ENCODE measurements at places on chromosomes 6 and 20.
A peak's percentile ranks its signal among the peaks of the same experiment; 100 is the strongest.

DNA sequence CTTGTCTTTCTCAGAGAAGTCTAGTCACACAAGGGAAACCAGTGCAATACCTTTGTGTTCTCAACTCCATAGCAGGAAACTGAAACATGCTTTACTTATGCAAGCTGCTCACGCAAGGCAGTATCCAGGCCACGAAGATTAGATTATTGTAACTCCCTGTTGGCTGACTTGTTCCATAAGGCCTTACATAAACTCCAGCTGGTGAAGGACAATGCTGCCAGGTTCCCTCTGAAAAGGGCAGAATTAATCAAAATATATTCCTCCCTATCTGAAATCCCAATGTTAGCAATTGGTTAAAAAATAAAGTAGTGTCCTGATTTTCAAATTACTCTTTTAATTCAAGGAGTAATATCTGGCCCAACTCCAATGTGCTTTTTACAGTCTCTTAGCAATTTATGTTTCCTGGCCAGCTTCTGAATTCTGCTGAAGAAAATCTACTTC is 966.6 kb downstream of the HACE1 start:
- DNase-seq, result no peak

- no peak for DNase-seq
Measured at GRCh38 chr6:166586424-166587156, at the start of gene RAMACL. RAMACL (minus strand) TSS chr6:166586678; CDS start chr6:166586477, 201 bp downstream.

- DNase-seq, result no peak
Measured at GRCh38 chr20:56285496-56285895, 37.0 kb downstream of the MC3R start.

DNA sequence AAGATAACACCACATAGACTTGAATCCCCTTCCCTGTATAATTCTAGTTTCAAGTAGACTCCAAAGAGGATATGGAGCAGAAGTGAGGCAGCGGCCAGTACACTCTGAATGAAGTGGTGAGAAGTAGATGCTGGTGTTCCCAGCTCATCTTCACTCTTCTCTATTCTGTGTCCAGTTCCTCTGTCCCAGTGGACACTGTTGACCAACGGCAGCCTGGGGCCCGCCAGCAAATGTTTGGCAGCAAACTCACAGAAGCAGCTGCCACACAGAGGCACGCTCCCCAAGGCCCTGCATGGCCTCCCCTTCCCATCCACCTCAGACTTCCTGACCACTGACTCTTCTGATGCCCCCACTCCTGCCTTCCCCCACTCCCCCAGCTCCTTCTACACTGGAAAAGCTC is 358.9 kb upstream of the ID4 start:
- no peak for DNase-seq

- no peak for DNase-seq
Measured at GRCh38 chr6:159172091-159172491, 2.9 kb downstream of the FNDC1 start.

- DNase-seq, result no peak
Measured at GRCh38 chr6:168915242-168915641, 338.4 kb downstream of the THBS2 start.

DNA sequence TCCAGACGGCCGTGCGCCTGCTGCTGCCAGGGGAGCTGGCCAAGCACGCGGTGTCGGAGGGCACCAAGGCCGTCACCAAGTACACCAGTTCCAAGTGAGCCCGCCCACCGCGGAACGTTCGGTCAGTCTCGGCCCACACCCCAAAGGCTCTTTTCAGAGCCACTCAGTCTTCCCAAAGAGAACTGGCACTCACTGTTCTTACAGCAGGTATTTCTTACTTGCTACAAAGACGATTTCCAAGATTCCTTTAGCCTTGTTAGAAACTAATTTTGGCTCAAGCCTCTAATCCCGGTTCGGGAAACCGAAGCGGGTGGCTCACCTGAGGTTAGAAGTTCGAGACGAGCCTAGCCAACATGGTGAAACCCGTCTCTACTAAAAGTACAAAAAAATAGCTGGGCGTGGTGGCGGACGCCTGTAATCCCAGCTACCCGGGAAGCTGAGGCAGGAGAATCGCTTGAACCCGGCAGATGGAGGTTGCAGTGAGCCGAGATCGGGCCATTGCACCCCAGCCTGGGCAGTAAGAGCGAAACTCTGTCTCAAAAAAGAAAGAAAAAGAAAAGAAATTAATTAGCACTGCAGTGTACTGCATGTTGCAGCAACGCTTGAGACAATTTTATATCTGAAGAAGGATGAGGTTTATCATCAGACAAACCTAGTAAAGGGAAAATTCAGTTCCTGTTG is 73.1 kb downstream of the OR2B2 start:
- DNase-seq, result no peak

DNA sequence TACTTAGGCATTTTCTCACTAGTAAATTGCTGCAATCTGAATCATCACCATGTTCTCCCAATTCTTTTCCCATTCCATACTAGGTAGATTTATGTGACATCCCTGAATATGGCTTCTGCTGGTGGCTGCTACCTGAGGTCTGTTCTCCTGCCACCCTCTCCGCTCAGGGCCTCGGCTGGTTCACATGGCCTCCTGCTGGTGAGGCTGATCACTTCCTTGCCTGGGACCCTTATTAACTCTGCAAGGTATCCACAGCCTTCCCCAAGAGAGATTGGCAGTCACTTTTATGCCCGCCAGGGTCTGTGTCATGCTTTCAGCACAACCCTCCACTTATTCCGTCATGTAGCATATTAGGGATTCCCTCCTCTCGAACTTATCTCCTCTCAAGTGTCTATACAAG is 424.5 kb upstream of the FLRT3 start:
- DNase-seq, result no peak

DNA sequence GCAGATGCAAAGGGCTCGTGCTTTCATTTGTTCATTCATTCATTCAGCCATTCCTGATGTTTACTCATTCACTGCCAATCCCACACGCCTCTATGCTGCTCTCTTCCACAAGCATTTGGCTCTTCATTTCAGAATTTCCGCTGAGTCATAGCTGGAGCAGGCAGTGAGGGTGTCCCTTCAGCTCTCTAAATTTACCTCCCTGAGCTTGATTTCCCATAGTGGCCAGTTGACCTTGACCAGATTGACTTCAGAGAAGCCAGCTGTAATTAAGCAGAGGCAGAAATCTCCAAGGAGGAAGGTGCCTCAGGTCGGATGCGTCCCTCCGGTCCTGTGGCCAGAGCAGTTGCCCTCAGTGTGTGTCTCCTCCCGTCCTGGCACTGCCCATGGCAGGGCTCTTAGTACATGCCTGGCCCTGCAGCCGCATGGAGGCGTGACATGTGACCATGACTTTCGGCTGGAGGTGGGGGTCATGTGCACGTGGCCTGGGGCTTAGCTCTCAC is 267.2 kb upstream of the ECI2 start:
- no peak for DNase-seq

DNA sequence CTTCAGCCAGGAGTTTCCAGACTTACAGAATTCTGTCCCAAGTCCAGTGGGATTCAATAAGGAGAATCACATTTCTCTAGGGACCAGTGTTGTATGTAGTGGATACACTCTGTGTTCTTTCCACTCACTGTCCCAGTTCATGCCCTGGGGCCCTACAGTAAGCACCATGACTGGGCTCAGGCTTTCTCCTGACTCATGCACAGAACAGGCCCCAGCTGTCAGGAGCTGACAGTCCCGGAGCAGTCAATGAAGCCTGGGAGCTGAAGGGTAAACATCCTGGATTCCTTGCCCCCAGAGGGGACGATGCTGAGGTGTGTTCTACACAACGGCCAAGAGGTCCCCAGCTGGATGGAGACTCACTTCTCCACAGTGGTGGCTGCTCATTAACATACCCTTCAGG is 40.2 kb upstream of the LRFN2 start:
- no peak for DNase-seq

DNA sequence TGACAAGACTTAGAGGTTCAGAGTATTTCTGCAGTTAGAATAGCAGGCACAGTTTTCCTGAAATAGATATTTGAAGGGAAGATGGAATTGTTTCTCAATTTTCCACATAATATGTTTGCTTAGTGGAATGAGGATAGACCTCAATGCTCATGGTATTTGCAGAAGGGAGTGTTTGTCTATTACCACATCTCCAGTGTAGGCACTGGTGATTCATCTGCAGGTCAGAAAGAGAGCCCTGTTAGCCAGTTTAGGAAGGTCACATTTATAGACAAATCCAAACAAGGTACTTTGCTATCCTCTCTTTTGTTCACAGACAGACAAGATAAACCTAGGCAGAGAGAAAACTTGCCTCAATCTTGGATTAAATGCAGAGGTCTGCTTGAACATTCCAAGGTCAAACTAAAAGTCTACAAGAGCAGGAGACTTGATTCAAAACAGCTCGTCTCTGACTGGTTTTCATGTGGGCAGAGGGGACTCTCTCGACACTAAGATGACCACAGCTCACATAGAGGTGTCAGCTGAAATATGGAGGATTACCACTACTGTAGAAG is 22.8 kb downstream of the ISM1 start:
- no peak for DNase-seq

GRCh38 chr6:53623497-53623896 is 42.1 kb downstream of the KLHL31 start:
- no peak for DNase-seq

DNA sequence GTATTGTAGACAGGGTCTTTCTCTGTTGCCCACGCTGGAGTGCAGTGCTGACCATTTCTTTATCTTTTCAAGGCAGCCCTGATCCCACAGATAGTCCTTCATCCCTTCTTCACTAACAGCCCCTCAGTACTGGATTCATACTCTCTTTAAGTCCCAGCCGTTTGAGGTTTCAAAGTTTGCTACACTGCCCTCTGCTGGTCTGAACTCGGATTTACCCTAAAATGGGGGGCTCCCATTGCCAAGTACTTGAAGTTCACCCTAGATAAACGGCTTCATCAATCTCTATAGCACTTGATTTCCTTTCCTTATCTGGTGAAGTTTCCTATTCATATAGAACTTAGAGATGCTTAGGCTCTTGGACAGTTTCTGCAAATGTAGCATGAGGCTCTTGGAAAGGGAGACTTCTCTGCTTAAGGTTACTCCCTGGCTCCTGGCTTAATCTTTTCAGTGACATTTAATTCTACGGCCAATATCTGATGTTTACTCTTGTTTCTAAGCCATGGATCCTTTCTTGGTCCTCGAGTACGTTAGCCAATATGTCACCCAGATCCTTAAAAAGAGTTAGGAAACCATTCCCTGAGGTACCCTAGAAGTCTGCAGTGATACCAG is 21.4 kb upstream of the PREP start:
- DNase-seq, result peak; percentile 10

DNA sequence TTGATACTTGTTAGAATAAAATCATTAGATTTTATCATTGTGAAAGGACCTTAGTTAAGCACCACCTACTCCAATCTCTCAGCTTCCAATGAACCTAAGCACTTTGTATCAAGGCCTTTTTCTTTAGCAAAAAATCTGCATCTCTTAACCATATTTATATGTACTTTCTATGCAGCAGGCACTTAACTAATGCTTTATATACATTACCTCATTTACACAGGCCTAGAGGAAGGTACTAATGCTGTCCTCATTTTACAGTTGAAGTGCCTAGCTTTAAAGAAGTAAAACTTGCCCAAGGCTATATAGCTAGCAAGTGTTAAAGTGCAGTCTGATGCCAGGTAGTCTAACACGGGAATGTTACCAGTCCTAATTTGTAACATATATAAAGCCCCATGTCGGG is 14.0 kb downstream of the MAP3K7 start:
- DNase-seq, result no peak

- no peak for DNase-seq
Measured at GRCh38 chr6:143682805-143683204, 5.0 kb downstream of the PHACTR2 start.

DNA sequence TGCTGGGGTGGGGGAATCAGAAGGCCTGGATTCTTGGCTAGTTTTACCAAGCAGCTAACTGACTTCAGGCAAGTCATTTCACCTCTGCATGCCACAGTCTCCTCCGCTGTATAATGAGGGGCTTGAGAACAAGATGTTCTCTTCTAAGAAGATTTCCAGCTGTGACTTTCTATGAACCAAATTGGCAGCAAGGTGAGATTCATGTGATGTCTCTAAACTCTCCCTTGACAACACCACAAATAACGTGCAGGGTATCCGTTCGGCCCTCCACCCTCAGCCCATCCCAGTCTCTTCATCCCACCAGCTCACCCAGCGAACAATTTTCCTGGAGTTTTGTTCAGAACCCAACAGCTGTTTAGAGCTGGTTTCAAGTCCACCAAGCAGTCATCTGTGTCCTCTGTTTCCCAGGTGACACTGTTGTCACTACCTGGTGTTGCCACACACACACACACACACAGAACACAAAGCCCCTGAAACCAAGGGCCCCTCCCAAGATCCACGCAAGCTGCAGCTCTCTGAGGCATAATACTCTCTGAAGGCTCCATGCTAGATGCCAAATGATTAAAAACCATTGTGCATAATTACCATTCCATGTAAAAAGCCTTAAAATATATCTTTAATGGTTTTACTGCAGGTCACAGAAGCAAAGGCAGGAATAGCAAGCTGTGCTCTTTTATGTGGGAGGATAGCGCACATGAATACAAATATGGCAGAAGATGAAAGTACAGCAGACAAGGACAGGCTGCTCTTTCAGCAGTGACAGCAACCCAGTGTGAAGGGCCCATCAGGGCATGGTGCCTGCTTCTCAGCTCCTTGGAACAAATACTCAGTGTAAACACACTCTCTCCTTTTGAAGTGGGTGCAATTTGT is 48.2 kb downstream of the ARHGAP18 start:
- peak; percentile 57 for DNase-seq

DNA sequence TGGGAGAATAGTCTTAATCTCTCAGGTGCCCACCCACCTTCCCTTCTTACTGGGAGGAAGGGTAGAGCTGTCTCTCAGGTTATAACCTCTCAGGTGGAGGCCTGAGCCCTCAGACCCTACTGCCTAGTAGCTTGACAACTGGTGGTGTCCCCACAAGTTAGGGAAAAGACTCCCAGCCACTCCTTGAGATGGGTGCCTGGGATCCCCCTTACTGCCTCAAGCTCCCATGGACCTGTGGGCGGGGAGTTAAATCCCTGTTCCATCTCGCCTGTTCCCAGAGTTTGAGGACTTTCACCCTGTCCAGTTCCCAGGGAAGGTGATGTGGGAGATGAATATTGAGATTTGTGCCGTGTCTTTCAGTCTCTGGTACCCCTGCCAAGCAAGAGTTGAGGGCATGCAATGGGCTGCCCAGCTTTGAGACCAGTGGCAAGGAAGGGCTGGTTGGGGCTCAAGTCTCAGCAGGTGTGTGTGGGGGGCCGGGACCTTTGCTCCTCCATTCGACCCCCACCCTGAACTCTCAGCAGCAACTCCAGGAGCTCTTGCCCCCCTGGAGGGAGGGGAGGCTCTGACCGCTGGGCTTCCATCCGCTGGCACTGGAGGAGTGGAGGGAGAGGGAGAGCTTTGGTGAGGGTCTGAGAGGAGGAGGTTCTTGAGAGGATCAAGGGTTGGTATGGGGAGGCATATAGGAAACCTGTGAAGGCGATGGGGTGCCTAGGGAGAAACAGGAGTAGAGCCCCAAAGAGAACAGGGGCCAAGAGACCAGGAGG is 1.1 kb upstream of the PBX2 start:
- DNase-seq, result no peak

Data from NCI-H2227 treated with DMSO at 0.1 percent for 48 hours (cell line).